ENCODE measurements at places on chromosomes 4 and X. TPM values are rescaled to one million over a fixed set of nuclear protein-coding genes. Genes with fewer than 3 reads are reported as not detected.
A peak's percentile ranks its signal among the peaks of the same experiment; 100 is the strongest.

GRCh38 chr4:65671372-65671771 lies 1.1 kb upstream of the EPHA5 start:
- no peaks in the 10 kb centered on the region for H3K36me3 ChIP-seq
- H3K4me1 ChIP-seq: no peaks in the 10 kb centered on the region
- H3K4me3 ChIP-seq: no peak overlapping the region
- no peaks in the 10 kb centered on the region for H3K27me3 ChIP-seq

- H3K27me3 ChIP-seq: no peaks in the 10 kb centered on the region
- no peak overlapping the region for H3K27ac ChIP-seq
- peak; percentile 67 for DNase-seq
- H3K4me3 ChIP-seq: peak overlapping the region; percentile 43
- H3K36me3 ChIP-seq: no peaks in the 10 kb centered on the region
Observed at GRCh38 chr4:38177035-38177546, 216.9 kb downstream of the PTTG2 start.

GRCh38 chr4:188175288-188175687 lies 36.0 kb downstream of the TRIML1 start:
- H3K36me3 ChIP-seq: no peaks in the 10 kb centered on the region
- DNase-seq: no peak
- no peak overlapping the region for H3K27ac ChIP-seq
- H3K4me3 ChIP-seq: no peak overlapping the region
- H3K4me1 ChIP-seq: no peaks in the 10 kb centered on the region
- no peaks in the 10 kb centered on the region for H3K27me3 ChIP-seq

DNA sequence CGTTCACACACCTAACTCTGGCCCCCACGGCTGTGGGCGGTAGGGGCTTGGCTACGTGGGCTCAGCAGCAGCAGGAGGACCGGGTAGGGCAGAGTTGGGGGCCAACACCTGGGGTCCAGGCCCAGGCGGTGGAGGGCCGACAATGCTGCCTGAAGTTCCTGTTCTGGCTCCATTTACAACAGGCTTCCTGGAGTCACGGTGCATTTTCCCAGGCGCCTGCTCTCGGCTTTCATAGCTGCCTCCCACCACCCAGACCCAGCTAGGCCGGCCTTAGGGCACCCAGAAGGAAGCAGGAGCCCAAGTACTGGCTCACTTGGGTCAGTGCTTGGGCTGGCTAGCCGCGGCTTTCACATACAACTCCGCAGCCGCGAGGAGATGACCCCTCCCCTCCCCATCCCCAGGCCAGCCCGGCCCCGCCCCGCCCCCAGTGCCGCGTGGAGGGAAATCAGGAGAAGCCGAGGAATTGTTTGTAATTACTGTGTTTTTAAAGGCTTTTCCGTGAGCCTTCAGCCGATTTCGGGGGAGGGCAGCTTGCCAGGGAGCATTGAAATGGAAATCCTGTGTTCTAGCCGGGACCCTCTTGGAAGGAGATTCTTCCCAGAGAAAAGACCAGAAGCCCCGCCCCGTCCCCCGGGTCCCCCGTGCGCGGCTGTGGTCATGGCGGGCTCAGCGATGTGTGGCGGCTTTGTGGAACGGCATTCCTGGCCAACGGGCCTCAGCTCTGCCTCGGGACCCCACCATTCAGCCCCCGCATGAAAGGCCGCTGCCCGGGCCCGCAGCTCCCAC lies 28.5 kb downstream of the PJA1 start:
- H3K27me3 ChIP-seq: no peaks in the 10 kb centered on the region
- no peak for DNase-seq
- no peaks in the 10 kb centered on the region for H3K36me3 ChIP-seq
- no peaks in the 10 kb centered on the region for H3K4me1 ChIP-seq
- H3K27ac ChIP-seq: no peak overlapping the region

GRCh38 chr4:1501754-1502500 lies 95.7 kb upstream of the NKX1-1 start:
- no peak overlapping the region for H3K4me3 ChIP-seq
- H3K4me1 ChIP-seq: no peaks in the 10 kb centered on the region
- no peak for DNase-seq
- H3K36me3 ChIP-seq: no peaks in the 10 kb centered on the region
- H3K27me3 ChIP-seq: no peaks in the 10 kb centered on the region
- H3K27ac ChIP-seq: no peak overlapping the region

DNA sequence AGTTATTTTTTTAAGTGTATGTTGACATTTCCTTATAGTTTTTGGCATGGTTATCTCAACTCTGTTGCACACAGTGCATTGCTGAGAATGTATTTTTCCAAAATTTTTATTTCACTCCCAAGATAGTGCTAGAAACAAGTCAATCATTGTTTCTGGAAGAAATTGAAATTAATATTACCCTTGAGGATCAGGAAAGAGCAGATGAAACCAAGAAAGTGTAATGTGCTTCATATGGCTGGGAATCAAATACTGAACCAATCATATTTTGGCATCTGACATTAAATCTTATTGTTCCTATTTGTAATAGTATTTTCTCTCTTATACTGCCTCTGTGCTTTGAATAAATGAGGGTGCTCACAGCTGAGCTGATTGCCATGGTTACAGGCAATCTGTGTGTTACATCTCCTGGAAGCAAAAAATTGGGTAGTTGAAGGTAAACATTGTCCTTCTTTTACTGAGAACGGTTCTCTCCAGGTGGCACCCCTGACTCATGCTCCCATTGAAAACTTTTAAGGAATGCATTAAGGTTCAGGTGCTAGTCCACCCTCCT lies 358.2 kb upstream of the NR3C2 start:
- H3K4me3 ChIP-seq: no peak overlapping the region
- H3K4me1 ChIP-seq: no peaks in the 10 kb centered on the region
- H3K27ac ChIP-seq: no peak overlapping the region
- no peaks in the 10 kb centered on the region for H3K36me3 ChIP-seq
- no peaks in the 10 kb centered on the region for H3K27me3 ChIP-seq

Gene BCORL1
- 10.7 TPM for total RNA-seq

Gene SPANXN4
- not detected for total RNA-seq

Gene NDNF
- total RNA-seq: 0.18 TPM

Gene C4orf50
- 0.37 TPM for total RNA-seq

Gene CRMP1
- not detected for total RNA-seq

Gene TMEM35A
- total RNA-seq: not detected

Gene SUV39H1
- 32.1 TPM for total RNA-seq
